ENCODE measurements at places on chromosomes 2 and 18.

- no peak for DNase-seq
These were observed 74.9 kb upstream of the WDR75 start for GRCh38 chr2:189366349-189366748.

- DNase-seq: no peak
These were observed 1.1 kb upstream of the HOXD9 start for GRCh38 chr2:176121190-176122051.

- DNase-seq: no peak
These were observed 28.7 kb upstream of the CABLES1 start for GRCh38 chr18:23106575-23106974.

DNA sequence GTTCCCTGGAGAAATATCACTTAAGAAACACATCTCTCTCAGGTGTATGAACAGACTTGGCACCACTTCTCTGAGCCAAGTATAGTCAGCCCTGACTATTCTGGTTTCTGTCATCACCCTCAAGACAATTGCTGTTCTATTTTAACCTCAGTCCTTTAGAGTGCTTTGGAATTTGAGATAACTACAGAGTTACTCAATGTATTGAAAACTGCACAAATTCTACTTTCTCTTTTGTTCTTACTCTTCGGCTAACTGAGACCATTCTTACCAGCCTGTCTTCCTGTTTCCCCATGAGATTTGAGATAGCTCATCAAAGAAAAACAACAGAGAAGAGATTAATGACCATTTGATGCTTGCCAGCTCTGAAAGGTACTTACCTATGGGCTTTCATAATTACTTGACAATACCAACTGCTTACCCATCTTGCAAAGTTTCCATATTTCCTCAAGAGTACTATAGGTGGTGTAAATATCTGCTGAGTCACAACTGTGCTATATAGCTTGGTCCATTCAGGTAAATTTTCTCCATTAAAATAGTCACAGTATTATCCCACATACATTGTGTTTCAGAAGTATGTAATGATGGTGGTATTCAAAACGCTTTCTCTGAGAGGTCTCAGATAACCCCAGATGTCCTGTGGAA lies 467.5 kb upstream of the CHST9 start:
- DNase-seq: no peak

DNA sequence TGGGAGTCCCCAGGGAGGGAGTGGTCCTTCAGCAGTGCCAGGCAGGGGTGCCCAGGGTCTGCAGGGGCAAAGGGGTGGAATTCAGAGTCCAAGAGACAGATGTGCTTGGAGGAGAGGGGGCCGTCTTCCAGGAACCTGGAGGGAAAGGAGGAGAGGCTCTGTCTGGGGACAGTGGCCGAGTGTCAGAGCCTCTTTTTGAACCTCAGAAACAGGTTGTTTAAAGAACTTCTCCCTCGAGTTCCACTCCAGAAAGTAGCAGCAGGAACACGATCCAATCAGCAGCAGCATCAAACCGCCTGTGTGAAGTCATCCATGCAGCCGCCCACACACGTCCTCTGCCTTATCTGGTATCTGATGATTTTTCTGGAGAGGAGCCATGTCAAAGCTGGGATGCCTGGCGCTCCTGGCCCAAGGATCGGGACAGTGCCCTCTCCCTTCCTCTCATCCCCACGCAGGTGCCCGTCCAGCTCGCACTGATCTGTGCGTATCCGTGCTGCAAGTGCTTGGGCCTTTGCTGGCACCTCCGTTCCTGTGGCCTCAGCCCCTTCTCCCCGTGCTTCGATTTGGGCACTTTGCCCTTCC lies 205.1 kb downstream of the NDUFA10 start:
- no peak for DNase-seq

GRCh38 chr2:157792335-157793052 lies 83.6 kb downstream of the ACVR1 start:
- no peak for DNase-seq

DNA sequence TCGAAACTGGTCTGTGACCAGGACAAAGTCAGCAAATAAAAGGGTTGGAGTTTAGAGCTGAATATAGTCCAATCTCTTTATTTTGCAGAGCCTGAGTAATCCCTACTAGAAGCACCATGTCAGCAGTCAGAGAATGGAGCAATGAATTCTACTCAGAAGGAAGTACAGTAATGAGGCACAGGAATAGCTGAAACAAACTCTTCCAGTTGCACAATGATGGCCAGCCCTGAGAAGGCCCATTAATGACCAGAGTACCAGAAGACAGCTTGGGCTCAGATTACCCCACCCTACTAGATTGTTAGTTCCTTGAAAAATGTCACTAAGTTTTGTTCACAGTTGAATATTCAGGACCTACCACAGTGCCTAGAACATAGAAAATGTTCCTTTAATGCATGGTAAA lies 40.3 kb upstream of the SCG2 start:
- no peak for DNase-seq

DNA sequence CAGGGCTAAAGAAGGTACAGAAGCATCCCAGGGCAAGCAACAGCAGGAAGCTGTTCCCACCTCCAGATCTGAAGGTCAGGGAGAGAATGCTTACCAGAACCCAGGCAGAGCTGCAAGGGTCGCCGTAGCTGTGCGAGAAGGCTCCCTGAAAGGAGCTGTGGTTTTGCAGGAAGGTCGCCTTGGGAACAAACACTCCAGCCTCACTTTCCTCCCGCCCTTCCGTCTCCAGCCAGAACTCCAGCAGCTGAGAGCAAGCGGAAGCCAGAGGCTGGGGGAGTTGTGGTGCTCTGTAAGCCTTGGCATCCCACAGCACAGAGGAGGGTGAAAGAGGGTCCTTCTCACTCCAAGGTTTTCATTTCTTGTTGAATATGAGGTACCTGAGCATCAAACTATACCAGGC lies 18.3 kb upstream of the ICOS start:
- no peak for DNase-seq

DNA sequence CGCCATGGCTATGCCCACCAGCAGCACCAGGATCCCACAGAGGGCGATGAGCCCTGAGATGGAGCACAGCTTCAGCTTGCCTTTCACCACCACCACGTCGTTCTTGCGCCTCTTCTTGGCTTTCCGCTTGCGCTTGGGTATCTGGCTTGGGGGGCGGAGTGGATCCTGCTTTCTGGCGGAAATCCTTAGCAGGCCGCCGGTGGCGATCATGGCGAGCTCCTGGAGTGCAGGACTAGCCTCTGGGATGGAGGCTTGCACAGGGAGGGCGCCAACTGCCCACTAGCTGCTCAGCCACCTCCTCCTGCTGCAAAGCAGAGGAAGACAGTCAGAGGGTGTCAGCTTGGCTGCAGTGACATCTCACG lies 3.5 kb downstream of the TMEM200C start:
- no peak for DNase-seq

DNA sequence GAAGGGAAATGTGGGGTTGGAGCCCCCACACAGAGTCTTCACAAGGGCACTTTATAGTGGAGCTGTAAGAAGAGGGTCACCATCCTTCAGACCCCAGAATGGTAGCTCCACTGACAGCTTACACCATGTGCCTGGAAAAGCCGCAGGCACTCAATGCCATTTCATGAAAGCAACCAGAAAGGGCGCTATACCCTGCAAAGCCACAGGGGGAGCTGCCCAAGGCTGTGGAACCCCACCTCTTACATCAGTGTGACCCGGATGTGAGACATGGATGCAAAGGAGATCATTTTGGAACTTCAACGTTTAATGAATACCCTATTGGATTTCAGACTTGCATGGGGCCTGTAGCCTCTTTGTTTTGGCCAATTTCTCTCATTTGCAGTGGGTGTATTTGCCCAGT lies 694.7 kb downstream of the CBLN2 start:
- DNase-seq: no peak

DNA sequence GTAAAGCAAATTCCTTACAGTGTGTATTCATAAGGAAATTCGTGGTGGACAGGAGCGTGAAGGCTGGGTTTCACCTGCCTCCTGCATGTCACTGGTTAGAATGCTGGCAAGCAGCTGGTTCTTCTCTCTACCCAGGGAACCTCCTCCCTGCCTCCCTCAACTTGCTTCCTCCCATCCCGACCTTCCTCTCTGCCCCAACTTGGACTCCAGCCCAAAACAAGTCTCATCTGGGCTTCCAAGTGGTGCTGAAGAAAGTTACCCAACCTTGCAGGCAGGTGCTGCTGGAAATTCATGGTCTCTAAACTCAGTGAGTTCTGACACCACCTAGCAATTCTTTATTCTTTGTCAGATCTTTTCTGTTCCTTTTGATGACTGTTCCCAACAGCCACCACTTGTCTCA lies 184.5 kb downstream of the BCL2 start:
- no peak for DNase-seq

DNA sequence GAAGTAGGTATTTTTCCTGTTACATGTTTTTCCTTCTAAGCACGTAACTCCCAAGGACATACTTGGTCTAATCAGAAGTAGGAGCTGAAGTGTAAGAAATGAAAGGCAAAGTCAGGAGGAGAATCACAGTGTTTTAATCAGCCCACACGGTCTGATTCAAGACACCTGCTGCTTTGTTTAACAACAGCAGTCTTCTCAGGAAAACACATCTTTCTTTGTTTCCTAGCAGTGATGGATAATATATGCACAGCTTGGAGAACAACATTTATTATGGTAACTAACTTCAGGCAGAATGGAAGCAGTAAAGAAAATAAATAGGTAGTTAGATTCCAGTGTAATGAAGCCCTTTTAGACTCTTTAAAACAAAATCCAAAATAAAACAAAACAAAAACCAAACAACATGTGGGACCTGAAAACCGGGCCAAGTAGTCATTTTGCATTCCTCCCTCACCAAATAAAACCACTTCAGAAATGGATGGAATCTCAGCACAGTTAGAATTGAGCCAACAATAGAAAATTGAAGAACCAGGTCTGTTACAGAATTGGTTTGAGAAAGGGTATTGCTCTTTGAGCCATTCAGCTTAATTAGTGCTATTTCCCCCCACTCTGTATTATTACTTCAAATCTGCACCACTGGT lies 61.1 kb upstream of the UGP2 start:
- DNase-seq: no peak

DNA sequence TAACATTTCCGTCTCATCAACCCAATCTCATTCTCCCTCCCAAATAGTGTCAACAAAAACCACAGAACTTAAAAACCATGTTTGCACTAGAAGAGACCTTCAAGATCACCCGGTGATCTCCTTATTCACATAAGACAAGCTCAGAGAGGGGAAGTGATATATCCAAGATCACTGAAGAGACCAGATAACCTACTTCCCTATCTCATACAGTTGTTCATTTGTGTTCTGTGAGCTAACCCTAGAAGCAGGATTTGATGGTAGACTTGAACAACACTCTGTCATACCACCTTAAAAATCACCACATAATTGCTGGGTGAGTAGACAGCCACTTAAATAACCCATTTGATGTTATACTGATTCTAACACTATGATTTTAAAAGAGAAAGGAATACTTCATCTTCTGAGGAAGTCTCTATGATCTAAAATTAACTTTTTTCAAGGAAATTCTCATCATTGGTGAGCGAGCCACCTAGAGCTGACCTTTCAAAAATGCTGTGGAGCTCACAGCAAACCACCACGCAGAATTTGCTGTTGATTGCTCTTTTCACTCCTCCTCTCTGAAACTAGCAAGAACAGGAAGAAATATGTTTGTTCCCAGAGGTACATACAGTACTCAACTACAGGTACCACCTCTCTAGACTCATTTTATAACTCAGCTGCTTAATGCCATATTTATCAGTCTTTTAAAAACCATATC lies 15.1 kb downstream of the AAK1 start:
- no peak for DNase-seq

GRCh38 chr2:119488245-119489214 lies 35.8 kb downstream of the SCTR start:
- DNase-seq: no peak

DNA sequence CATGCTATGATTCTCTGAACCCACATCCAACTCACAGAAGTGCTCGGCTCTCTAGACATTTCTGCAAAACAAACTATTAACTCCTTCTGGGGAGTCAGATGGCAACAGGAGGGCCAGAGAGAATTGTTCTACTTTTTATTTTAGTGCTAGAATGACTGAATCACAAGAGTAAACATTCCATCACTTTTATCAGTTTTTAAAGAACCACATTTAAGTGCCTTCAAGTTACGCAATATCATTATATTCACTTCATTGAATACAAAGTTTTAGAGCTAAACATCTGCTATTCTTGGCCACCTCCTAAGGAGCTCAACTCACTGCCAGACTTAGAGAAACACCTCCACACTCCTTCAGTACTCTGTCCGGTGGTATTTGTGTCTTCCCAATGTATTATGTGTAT lies 22.4 kb downstream of the B4GALT6 start:
- no peak for DNase-seq

- DNase-seq: no peak
These were observed 72.1 kb upstream of the RGPD5 start for GRCh38 chr2:109722026-109722425.

GRCh38 chr2:99734236-99734635 lies 244.4 kb upstream of the REV1 start:
- DNase-seq: no peak

GRCh38 chr18:49456794-49457193 lies 3.7 kb downstream of the DYM start:
- no peak for DNase-seq

DNA sequence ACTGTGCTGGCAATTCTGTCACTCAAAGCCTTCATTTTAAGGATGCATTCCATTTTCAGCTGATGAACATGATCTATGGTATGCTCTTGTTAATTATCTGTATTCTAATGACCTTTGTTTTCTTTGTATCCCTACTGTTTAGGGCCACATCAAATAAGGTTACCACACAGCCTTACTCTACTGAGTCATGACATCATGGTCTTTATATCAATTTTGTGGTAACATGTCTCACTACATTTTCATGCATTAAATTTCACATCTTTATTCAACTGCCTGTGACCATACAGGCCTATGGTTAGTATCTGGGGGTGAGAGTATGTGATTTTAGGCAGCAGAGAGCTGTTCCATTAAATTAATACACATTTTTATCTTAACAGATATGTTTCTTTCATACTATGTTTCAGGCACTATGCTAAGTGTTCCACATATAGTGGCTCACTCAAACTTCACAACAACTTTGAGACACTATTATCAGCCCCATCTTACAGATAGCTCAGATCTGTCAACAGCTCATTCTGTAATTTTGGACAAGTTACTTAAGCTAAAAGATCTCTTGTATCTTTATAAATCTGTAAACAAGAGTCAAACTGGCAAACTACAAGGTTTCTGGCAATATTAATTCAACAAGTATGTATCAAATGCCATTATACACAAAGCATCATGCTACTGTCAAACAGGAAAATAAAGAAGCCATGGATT lies 18.0 kb downstream of the LRPPRC start:
- no peak for DNase-seq

DNA sequence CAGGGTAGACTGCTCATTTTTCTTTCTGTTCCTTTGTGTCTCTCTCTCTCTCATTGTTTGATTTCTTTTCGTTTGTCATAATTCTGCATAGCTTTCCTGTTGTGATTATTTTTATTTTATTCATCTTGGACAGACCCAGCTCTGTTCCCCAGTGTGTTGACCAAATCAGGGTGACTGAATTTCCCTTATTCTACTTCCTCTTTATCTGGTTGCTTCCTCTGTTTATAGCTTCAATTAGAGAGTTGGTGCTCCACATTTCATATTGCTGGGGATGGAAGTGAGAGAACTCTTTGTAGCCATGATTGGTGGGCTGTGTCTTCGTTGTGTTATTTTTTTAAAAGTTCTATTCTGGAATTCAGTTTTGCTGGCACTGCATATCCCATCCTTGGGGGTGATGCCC lies 19.1 kb downstream of the PROKR1 start:
- DNase-seq: no peak

- no peak for DNase-seq
These were observed 155.9 kb upstream of the CAPN13 start for GRCh38 chr2:30963184-30963583.
